ENCODE measurements at places on chromosomes 7 and 10.

- no peak for DNase-seq
Observed at GRCh38 chr10:101781655-101781983, 1.6 kb downstream of the NPM3 start.

- no peak for DNase-seq
Observed at GRCh38 chr7:98731651-98732050, 114.6 kb downstream of the NPTX2 start.

DNA sequence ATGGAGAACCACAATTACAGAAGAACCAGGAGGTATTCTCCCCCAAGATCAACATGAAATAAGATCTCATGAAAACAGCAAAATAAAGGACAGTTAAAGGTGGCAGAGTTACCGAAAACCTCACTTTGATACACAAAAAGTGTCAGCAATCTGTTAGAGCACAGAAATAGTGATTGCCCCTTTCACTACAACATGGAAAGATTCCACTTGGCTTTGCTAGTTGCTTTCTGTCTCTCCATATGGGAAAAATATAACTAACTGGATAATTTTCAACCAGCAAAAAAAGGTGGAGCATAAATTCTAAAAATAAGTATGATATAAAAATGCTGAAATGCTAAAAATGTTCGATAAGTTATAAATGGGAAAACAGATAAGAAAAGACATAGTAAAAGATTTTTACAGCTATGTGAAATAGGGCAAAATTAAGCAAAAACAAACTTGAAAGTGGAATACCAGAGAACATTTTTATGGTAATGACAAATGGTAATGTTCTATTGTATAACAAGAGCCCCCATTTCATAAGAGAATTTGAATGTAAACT, 90.2 kb downstream of the GPR85 start:
- no peak for DNase-seq

- DNase-seq: no peak
Observed at GRCh38 chr10:44398747-44399658, 14.1 kb upstream of the CXCL12 start.

DNA sequence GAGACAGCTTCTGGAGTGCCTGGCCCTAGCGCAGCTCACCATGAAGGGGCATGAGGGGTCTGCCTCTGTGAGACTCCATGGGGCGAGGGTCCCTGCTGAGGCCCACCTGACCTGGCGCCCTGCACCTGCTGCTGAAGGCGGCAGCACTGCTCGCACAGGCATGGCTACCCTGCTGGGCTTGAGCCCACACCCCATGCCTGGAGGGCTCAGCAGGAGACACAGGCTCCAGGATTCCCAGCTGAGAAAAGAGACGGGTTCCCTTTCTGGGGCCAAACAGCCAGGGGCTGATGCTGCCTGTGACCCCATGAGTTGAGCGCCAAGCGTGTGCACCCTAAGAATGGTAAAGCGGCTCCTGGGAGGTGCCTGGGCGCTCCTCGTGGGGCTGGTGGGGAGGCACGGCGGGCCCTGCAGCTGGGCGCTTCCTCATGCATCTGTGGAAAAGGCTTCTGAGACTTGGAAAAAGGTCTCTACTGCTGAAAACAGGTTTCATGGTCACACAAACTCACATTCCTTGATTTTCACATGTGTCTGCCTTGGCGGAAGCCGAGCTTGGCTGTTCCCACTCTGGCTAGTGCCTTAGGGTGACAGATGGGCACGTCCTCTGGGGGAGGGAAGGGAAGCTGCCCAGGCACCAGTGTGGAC, 233.4 kb downstream of the ZMYND11 start:
- no peak for DNase-seq

- peak; percentile 11 for DNase-seq
Observed at GRCh38 chr7:35624299-35625186, 70.4 kb downstream of the HERPUD2 start.

DNA sequence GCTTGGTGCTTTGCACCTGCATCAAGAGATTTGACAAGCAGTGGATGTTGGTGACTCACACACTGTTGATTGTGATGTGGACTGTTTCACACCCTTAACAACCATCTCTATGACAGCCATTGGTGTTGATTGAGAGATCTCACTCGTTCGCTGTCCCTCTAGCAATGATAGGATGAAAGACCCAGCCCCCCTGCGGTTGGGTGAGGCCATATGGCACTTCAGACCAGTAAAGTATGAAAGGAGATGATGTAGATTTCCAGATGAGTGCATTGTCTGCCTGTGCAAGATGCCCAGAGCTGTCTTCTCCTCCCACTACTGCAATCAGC, 138.7 kb upstream of the PRR15 start:
- no peak for DNase-seq

DNA sequence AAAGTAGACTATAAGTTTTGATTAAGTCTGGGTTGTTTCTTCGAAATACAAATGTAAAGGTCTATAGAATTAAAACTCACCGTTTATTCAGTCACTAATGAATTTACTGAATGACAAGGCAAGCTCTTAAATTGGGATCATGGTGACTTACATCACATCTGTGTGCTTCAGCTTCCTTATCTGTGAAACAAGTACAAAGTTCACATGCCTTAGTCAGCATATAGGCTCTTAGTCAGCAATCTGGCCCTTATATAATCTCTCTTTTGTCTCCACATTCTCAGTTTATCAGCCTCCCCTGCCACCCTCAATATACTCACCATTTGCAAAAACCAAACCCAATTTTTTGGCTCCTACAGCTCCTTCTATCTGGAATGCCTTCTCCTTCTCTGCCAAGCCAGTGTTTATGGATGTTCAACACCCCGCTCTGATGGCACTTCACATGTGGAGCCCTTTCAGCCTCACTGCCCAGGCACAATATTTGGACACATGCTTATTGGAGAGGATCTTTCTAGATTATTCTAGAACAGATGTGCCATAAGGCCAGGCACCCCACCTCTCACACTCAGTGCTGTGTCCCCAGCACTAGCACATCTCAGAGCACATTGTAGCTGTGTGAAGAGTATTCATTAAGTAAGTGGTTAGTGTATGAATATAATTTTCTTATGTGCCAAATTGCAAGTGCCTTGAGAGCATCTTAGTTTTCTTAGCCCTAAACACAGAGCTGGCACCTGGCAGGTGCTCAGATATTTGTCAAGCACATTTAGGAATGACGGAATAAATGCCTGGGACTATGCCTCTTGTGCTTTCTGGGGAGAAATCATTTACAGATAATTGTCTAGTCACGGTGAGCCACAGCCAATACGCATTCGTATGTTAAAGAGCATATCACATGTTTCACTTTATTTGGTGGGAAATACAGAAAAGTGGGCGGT, 9.8 kb upstream of the LAMB1 start:
- DNase-seq: no peak

DNA sequence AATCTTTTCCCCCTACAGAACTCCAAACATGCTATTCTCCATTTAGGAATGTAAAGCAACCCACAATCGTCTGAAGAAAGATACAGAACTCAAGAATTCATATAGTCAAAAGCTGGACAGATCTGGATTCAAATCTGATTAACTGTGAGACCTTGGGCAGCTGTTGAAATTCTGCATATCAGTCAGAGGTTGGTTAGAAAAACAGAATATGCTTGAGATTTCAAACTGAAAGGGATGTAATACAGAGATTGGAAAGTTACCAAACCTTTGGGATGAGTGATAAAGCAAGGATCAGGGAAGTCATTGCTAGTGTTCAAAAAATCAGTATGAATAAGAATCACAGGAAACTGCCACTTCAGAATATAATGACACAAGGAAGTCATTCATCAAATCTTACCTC, 406.6 kb downstream of the HTR7 start:
- DNase-seq: no peak

DNA sequence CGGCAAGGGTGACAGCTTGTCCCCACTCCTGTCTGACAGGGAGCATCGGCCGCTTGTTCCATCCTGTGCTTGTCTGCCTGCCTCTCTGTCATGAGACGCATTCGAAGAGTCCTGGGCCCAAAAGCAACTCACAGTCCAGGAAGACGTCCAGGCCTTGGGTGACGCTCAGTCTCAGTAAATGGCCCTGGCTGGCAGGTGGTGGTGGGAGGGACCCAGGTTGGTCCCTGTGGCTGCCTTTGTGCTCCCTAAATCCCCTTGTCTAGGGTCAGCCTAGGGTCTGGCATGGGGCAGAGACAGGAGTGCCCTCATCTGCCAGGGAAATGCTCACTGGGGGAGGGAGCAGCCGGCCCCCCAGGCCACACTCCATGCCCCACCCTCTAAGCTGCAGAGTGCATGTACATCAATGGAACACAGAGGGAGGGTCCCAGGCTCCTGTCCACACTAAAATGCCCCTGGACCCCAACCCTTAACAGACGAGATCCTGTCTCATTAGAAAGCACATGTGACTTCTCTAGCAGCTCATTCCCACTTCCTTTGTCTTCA, 295.2 kb upstream of the ZNF32 start:
- DNase-seq: no peak

- DNase-seq: no peak
Observed at GRCh38 chr7:96548664-96549063, 161.0 kb downstream of the SEM1 start.

DNA sequence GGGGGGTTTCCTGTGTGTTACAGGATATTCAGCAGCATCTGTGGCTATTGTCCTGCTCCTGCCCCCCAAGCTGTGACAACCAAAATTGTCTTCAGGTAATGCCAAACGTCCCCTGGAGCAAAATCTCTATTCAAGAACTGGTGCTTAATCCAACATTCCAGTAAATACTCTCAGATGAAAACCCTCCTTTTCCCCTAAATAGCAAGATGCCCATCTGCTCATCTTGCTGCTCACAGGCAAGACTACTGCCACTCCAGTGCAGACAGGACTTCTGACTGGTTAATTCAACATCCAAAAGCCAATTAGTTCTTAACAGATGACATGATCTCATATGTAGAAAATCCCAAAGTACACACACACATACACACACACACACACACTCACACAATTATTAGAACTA, 20.5 kb upstream of the JAZF1 start:
- DNase-seq: no peak

- no peak for DNase-seq
Observed at GRCh38 chr10:28788762-28789161, 111.4 kb downstream of the BAMBI start.

DNA sequence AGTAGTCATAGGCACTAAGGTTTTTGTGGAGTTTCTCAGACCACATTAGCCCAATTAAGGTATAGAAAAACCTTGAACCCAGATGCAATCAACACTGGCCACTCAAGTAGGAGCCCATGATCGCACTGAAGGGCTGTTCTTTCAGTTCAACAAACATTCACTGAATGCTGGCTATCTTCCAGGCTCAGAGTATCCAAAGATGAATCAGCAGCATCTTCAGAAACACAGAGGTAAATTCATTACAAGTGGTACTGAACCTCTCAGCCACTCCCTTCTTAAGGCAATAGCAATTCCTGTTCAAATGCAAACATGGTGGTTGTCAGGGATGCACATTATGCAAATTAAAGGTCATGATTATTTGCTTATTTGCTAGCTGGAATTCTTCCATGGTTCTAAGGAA, 17.1 kb downstream of the KCNK18 start:
- no peak for DNase-seq

GRCh38 chr7:50646069-50646468, 80.9 kb upstream of the DDC start:
- no peak for DNase-seq

- peak; percentile 52 for DNase-seq
Observed at GRCh38 chr7:157009170-157009777, 1.2 kb downstream of the MNX1 start.

- DNase-seq: no peak
Observed at GRCh38 chr7:39683216-39683845, 60.0 kb downstream of the RALA start.

DNA sequence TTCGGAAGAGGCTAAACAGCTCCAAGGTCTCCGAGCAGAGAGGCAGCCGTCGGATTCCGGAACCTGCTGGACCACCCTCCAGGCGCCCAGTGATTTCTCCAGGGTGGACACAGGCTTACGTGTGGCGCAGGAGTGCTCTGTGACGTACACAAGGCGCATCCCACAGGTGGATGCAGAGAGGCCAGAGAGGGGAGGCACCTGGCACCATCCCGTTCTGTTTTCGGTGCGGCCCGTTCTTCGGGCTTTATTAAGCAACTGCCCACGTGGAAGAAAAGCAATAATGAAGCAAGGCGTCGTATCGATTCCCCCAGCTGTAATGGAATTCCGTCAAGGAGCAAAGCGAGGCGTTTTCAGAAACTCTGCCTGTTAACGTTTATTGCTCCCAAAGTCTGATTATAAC, 163.6 kb downstream of the PTPRN2 start:
- no peak for DNase-seq

GRCh38 chr7:351256-351655, 61.3 kb downstream of the FOXL3 start:
- DNase-seq: no peak

GRCh38 chr10:17058093-17058492, 71.5 kb downstream of the CUBN start:
- DNase-seq: no peak

- DNase-seq: peak; percentile 20
Observed at GRCh38 chr10:114045136-114046086, 1.7 kb downstream of the ADRB1 start.

GRCh38 chr10:99593312-99593711, 26.9 kb downstream of the SLC25A28 start:
- DNase-seq: no peak

DNA sequence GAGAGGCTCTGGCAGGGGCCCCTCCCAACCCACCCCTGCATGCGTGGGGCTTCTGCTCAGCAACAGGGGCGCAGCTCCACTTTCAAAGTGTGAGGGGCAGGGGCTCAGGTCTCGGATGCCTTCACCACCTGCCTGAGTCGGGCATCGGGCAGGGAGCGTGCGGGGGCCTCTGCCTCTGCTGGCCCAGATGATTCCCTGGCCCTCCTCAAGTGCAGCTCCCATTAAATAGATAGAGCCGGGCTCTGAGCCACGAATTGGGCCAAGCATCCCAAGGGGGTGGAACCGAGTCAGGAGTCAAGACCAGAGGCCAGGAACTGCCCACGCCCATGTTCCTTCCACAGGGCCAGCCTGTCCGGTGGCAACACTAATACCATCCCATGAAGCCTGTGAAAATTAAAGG, 108.9 kb upstream of the FAM20C start:
- no peak for DNase-seq

- DNase-seq: no peak
Observed at GRCh38 chr10:73404690-73405089, 9.2 kb downstream of the ANXA7 start.

DNA sequence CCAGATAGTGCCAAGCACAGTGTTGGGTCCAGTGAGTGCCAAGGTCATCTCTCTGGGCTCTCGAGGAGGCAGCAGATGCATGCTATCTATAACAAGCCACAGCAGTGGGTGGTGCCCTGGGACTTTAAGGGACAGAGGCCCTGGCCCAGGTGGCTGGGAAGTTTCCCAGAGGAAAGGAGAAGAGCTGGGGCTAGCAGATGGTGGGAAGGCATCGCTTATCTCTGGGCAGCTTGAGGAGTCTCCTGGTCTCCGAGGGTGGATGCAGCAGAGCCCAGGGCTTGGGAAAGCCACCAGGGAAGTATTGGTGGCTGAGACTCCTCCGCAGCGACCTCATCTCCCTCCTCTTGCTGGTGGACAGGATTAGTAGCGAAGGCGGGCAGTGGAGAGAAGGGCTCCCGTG, 63.4 kb upstream of the LRRC4 start:
- DNase-seq: no peak

GRCh38 chr7:97179454-97180104, 62.1 kb downstream of the SDHAF3 start:
- peak; percentile 3 for DNase-seq

Measured in GM06990 (cell line).